ENCODE measurements at places on chromosomes 7 and 10. TPM values are rescaled to one million over a fixed set of nuclear protein-coding genes. Genes with fewer than 3 reads are reported as not detected.

DNA sequence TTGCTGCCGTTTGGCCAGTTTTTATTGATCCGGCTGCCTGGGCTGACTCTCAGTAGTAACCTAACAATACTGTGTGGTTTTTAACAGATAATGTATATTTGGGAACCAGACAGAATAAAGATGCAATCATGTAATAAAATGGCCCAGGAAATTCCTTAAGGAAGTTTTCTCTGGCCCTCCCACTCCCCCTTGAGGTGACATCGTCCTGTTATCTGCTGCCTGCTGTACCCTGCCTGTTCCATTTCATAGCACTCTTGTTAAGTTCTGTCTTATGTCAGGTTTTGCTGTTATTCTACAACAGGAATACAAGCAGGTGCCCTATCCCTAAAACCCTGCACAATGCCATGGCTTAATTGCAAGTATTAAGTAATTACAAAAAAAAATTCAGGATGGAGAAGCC lies 12.5 kb downstream of the ITGB8 start:
- no peak for DNase-seq

- DNase-seq, result peak; percentile 30
Observed at GRCh38 chr10:60955957-60956425, 12.0 kb upstream of the RHOBTB1 start.

GRCh38 chr10:77422491-77423338 lies 214.9 kb downstream of the KCNMA1 start:
- DNase-seq, result no peak

The GJD4 gene
- polyA plus RNA-seq, result 0.03 TPM

DNA sequence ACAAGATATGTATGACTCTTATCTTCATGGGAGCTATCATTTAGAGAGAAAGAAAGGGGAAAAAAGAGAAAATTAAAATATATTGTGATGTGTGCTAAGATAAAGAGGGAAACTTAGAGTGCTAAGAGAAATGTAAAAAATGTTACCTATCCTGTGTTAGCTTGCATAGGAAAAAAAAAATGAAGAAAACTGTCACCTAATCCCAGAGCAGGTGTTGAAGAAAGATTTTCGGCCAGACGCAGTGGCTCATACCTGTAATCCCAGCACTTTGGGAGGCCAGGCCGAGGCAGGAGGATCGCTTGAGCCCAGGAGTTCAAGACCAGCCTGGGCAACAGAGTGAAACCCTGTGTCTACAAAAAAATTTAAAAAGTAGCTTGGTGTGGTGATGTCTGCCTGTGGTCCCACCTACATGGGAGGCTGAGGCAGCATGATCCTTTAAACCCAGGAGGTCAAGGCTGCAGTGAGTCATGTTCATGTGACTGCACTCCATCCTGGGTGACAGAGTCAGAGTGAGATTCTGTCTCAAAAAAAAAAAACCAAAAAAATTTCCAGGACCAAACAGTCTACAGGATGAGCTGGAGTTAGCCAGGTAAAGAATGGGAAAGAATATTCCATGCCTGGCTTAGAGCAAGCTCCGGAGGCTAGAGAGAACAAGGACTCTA lies 2.4 kb upstream of the MKLN1 start:
- DNase-seq, result no peak

The NEUROD6 gene
- polyA plus RNA-seq, result not detected

DNA sequence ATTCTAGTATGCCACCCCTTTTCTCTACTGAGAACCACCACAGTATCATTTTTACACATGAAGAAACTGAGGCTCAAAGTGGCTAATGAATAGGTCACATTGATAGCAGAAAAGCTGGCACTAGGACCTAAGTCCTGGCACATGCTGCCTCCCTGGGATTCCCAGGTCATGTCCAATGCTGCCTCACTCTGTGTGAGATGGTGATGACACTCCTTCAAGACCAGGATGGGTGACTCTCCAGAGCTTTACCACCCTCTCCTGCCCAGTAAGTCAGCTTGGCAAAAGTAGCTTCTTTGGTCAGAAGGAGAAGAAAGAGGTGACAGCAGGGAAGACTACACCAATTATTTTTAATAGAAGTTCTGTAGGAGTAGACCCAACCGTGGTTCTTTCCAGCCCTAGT lies 13.3 kb upstream of the AKR1B10 start:
- no peak for DNase-seq

- DNase-seq, result no peak
Observed at GRCh38 chr10:4916086-4916716, 47.0 kb upstream of the AKR1C1 start.

- DNase-seq, result peak; percentile 87
Observed at GRCh38 chr10:78551184-78552005, 517.4 kb upstream of the ZMIZ1 start.

DNA sequence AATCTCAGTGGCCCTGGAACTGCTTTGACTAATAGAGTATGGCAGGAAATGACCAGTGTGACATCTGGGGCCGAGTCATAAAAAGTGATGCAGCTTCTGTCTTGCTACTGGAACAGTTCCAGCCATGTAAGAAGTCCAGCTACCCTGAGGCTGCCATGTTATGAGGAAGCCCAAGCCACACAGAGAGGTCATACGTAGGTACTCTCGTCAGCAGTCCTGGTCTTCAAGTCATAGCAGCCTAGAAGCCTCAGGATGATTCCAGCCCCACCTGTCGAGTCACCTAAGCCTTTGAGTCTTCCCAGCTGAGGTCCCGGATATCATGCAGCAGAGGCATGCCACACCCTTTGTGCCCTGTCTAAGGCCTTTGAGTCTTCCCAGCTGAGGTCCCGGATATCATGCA lies 92.1 kb downstream of the PPP1R3C start:
- no peak for DNase-seq

DNA sequence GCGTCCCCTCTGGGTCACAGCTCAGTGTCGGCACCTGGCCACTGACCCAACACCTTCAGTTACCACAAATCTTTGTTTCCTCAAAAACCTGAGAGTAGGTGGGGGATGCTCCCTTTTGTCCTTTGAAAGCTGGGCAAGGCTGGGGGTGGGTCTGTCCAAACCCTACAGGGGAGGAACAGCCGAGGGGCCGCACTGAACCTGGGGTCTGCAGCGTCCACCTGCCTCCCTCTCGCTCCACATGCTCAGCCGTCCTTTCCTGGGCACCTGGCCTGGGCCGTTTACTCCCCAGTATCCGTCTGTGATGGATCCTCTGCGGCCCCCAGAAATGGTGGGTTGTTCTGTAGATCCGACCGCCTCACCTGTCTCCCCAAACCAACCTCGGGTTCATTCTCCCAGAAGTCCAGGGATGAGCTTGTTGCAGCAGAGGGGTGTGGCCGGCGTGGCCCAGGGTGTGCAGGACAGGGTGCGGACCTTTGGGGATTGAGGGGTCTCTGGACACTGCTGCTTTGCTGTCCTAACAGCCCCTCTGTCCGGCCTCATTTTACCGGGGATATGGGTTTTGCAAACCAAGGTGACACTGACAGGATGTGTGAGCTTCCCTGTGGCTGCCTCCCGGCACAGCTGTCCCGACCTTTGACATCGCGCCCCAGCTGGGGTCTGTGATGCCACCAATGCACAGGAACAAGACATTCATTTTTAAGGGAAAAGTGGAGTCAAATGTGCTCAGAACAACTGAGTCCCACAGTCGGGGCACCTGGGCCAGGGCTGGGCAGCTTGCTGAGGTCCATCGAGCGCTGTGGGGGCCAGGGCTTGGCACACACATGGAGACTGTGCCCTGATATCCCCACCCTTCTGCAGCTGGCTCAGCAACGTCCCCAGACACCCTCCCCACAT lies 115.9 kb downstream of the VIPR2 start:
- DNase-seq, result no peak

DNA sequence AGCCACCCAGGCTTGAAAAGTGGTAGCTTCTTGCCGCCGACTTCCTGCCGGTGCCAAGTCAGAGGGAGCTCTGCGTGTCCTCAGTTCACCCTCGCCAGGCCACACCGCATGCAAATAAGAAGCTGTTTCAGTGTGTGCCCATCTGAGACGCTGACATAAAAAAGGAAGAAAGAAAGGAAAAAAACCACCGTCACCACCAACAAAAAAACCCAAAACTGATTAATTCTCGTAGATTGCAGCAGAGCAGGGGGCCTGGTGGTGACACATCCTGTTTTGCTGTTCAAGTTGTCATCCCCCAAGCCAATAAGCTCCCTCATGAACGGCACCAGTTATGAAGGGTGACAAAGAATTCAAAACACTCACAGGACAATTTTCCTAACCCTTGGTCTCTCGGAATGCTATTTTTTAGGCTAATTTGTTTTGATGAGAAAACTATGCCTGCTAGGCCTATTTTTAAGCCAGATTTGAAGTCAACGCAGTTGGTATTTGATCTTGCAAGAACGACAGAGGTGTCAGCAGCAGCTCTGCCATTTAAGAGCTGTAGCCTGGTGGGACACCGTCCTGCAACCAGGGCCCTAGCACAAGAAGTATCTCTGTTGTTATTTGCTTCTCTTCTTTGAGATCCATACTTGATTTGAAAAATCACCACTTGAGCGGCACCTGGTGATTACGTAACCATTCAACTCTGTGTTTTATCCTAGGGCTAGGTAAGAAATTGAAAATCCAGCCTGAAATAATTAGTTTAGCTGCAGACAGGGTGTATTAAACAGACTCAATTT lies 145.6 kb downstream of the PFKFB3 start:
- DNase-seq, result no peak

DNA sequence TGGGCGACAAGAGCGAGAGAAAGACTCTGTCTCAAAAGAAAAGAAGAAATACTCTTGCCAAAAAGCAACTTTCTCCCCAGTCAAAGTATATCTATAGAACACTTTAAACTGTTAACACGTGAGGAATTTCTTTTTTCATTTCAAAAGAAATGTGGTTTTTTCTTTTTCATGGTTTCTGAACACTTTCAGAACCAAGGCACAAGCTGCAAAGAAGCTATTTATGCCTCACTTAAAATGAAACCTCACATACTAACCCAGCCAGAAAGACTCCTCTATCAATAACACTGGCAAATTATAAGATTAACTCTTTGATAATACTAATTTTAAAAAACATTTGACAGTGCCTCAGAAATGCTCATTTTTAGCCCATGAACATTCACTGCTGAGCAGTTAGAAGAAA lies 20.9 kb downstream of the TBX20 start:
- no peak for DNase-seq

GRCh38 chr10:89657302-89657701 lies 12.3 kb upstream of the PANK1 start:
- no peak for DNase-seq

DNA sequence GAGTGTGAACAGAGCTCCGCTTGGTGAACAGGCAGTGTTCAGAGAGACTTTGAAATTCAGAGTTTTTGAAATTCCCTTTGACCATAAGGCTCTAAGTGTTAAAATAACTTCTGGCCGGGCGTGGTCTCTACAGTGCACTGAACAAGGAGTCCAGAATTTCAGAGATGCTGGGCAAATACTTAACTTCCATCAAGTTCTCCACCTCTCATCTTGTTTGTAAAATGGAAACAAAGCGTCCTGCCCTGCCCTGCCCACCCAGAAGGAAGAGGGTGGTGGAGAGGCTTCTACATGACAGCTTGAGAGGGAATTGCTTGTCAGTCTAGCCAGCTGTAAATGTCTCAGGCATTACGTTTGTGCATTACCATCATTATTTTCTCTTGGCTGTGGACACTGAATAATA lies 102.6 kb downstream of the RGS10 start:
- DNase-seq, result no peak

- DNase-seq, result no peak
Observed at GRCh38 chr7:48004638-48005037, 24.3 kb downstream of the SUN3 start.

DNA sequence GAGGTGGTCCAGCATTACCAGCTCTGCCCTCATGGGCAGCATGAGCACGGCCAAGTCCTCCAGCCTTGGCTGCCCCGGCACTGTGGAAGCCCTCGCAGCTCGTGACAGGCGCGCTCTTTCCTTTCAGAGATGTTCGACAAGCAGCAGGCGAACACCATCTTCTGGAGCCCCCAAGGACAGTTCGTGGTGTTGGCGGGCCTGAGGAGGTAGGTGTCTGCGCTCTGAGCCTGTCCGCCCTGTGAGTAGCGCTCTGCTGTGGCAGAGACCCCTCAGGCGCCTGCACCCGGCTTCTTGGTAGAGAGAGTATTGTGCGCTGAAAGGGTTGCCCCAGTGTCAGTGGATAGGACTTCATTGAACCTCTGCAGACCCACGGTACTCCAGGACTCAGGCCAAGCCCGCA lies 19.8 kb downstream of the EIF3B start:
- no peak for DNase-seq

DNA sequence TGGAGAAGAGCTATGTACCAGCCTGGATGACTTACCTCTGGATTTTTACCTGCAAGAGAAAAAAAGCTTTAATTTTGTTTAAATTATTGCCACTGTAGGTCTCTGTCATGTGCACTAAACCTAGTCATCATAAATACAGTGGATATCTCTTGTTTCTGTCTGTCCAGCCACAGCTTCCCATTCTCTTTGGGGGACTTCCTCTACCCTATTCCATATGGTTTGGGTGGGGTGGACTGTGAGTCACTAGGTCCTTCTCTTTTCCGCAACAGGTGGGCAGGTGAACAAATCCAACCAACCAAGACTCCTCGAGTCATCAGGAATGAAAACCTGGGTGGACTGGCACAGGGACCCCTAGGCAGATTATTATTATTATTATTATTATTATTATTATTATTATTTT lies 87.3 kb upstream of the CYTH3 start:
- no peak for DNase-seq

All from small intestine (tissue), 16 donors.